ENCODE measurements at places on chromosomes 7 and 10. TPM values are rescaled to one million over a fixed set of nuclear protein-coding genes. Genes with fewer than 3 reads are reported as not detected.

The RAMP3 gene
- not detected for total RNA-seq

The OR2A42 gene
- not detected for total RNA-seq

The IKZF1 gene
- total RNA-seq: not detected

The AP3M1 gene
- 33.9 TPM for total RNA-seq

The ASB4 gene
- 0.42 TPM for total RNA-seq

The GIMAP7 gene
- not detected for total RNA-seq

The FAM25G gene
- 1.1 TPM for total RNA-seq

The COL26A1 gene
- 0.33 TPM for total RNA-seq

The MRC1 gene
- total RNA-seq: not detected

The HYAL4 gene
- total RNA-seq: not detected

The ANKRD2 gene
- total RNA-seq: 4.4 TPM

The ECD gene
- 26.7 TPM for total RNA-seq

The AKR1C3 gene
- total RNA-seq: 1,414 TPM

The TEX47 gene
- not detected for total RNA-seq

The MRLN gene
- not detected for total RNA-seq

The HPSE2 gene
- not detected for total RNA-seq

The SEMA3D gene
- total RNA-seq: not detected
